Stimulated activated CD8-positive, alpha-beta memory T cell treated with anti-CD3 and anti-CD28 coated beads, Interleukin-7, amount 100 ng/mL, for 1 hour (primary cell): ENCODE measurements at places on chromosomes 3 and 15.

- no peak for DNase-seq
Measured at GRCh38 chr15:53611145-53611920, 148.1 kb downstream of the WDR72 start.

GRCh38 chr15:68313501-68314410, 36.2 kb downstream of the FEM1B start:
- no peak for DNase-seq

DNA sequence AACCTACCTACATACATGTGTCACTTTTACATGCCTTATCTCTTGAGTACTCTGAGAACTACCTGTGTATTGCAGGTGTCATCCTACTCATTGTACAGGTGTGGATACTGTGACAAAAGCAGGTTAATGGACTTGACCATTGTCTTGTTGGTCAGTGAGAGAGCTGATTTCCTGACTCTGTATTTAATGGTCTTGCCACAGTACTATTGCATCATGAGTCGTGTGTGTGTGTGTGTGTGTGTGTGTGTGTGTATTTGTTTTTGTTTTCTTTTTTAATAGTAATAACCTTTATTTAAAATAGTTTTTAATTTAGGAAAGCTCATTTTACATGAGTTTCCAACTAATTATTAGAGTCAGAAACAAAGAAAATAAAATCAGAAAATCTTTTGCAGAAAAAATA, 7.7 kb downstream of the SELENOT start:
- DNase-seq, result no peak

- no peak for DNase-seq
Measured at GRCh38 chr3:126969586-126969985, 13.3 kb upstream of the PLXNA1 start.

DNA sequence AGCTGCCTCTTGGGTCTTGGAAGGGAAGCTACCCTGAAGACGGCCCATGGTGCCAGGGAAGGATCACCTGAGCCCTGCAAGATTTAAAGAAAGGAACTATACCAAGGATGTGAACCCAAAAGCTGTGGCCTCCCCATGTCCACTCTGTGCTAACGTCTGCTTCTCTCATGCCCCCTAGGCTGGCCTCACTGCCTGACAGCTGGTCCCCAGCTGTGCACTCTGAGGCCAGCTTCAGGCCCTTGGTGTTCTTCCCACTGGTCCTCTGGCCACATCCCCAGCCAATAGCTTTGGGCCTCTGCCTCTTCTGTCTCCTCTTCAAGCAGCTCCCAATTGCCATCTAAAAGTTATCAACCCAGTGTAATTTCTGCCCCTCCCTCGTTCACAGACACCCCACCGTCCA, 5.2 kb upstream of the LRRK1 start:
- no peak for DNase-seq

- no peak for DNase-seq
Measured at GRCh38 chr3:157132936-157133335, 27.0 kb downstream of the CCNL1 start.

GRCh38 chr3:14329116-14329830, 73.1 kb upstream of the SLC6A6 start:
- DNase-seq, result no peak

- no peak for DNase-seq
Measured at GRCh38 chr3:125069968-125070745, 14.4 kb upstream of the HEG1 start.

DNA sequence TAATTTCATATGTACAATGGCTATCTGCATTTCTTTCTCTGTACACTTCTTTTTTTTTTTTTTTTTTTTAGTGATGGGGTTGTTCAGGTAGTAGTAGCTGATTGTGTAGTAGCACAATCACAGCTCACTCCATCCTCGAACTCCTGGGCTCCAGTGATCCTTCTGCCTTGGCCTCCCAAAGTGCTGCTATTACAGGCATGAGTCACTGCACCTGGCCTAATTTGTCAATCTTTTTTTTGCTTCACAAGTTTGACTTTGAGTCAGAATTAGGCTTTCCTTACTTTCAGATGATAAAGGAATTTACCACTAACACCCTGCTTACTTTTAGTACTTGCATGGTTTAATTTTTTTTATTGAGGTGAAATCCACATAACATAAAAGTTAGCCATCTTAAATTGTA, 28.0 kb downstream of the MAP1A start:
- no peak for DNase-seq

- DNase-seq, result no peak
Measured at GRCh38 chr3:194994551-194994981, 276.4 kb downstream of the XXYLT1 start.

GRCh38 chr3:178966299-178967176, 105.1 kb downstream of the ZMAT3 start:
- DNase-seq, result no peak

GRCh38 chr3:184239708-184240107, 9.1 kb downstream of the ALG3 start:
- DNase-seq, result no peak

DNA sequence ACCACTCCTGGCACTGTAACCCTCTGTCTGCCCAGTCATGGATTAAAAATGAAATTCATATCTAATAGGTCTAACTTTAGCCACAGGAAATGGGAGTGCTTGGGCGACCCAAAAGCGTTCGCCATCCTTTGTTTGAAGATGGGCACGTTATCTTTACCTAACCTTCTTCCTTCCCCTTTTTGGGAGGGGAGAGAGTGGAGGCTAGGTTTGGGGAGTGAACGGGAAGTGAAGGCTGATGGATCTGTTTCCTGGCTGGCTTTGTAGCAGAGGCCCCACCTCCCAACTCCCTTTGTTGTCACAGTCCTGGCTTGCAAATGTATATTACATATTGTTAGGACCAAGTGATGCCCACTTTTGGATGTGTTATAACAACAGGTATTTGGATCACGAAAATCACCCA, 98.1 kb upstream of the ARHGEF3 start:
- DNase-seq, result no peak

DNA sequence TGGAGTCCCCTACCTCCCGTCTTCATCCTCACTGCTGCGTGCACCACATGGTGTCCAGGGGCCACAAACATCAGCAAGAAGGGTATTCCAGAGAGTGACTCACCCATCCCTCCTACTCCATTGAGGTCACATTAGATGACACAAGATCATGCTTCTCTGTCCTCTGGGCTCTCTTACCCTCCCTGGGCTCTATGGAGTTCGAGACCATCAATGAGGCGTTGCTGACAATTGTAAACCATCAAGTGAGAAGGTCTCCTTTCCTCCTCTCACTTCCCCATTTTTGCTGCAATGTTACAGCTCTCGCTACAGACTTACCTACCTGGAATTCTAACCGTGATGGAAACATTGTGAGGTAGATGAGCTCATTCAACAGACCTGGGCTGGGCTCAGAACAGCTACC, 51.7 kb downstream of the HMCES start:
- no peak for DNase-seq

DNA sequence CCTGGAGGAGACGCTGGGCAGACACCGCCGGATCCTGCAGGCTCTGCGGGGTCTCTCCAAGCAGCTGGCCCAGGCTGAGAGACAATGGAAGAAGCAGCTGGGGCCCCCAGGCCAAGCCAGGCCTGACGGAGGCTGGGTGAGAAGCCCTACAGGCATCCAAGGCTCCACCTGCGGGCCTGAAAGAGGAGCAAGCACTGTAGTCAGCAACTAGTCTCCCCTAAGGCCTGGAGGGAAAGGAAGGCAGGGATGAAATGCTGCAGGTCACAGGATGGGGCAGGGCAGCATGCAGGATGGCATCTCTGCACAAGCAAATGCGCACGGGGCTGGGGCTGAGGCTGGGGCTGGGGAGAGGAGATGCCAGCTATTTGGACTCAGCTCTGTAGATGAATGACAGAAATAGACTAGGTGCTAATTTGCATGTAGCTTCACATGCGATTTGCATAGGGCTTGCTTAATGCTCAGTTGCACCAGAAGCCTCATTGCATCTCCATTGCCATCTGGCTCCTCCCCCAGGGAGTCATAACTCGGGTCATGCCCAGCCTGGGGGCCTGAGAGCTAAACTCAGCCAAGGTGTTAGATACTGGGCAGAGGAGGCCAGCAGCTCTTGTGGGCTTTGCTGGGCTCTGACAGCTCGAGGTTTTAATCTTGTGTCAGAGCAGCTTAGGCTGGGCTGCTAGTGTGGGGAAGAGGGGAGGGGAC, 5.2 kb upstream of the CPLX3 start:
- DNase-seq, result no peak
